ENCODE measurements at places on chromosomes 5 and 9.
A peak's percentile ranks its signal among the peaks of the same experiment; 100 is the strongest.

DNA sequence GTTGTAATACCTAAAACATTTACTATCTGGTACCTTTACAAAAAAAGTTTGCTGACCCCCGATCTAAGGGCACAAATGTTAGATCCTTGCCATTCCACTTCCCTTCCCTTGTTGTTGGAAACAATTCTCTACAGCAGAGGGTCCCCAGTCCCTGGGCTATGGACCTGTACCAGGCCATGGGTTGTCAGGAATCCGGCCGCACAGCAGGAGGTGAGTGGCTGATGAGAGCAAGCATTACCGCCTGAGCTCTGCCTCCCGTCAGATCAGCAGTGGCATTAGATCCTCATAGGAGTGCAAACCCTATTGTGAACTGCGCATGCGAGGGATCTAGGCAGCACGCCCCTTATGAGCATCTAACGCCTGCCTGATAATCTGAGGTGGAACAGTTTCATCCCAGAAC is 248.5 kb downstream of the AP3B1 start:
- no peak for DNase-seq

- DNase-seq = no peak
Observed at GRCh38 chr5:158482125-158482524, 617.6 kb downstream of the EBF1 start.

DNA sequence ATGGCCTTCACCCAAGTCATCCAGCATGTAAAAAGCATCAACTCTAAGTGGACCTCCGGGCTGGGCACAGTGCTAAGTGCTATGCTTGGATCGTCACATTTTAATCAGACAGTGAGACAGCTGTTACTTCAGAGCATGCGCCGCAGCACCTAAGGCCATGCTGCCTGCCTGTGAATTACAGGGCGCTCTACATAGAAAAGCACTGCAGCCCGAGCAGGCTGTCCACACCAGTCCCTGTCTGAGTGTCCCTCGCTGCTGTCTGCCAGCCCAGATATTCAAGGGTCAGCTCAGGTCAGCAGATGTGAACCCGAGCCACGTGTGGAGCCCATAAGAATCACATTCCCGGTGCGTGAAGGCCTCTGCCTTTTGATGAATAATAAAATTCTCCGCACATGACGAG is 37.1 kb downstream of the AK8 start:
- DNase-seq = no peak

- DNase-seq = no peak
Observed at GRCh38 chr5:177984584-177985206, 11.3 kb downstream of the PROP1 start.

DNA sequence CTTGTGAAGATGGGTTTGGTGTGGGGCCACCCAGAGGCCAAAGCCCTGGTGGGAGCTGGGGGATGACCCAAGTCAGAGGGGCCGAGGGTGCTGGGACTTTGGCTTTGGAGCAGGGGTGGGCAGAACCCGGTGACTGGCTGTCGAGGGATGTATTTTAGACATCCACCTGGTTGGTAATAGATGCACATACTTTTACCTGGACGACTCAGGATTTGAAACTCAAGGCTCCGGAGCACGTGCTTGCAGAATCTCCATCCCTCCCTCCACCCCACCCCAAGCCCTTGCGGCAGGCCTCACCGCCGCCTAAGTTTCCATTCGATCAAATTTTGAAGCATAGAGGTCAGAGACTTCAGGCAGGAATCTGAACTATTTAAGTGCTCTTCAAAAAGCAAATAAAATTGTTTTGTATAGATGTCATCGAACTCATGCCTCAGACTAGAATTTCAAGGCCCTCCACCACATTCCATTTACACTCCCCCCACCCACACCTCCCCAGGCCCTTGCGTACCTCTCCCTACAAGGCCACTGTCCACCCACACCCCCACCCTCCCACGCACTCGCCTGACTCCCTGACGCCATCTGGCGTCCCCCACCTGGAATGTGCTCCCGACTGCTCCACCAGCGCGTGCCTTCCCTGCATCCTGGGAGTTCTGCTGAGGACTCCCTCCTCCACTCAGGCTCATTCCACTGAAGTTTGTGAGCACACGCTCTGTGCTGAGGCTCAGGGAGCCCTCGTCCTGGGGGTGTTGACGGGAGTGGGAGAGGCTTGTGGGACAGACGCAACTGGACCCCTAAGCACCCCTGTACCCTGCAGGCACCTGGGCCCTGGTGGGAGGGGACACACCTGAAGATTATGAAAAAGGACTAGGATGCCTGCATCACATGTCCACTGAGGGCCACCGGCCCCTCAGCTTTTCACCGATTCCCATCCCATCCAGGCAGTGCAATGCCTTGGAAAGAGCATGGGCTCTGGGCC is 56.4 kb upstream of the RPL26L1 start:
- peak; percentile 99 for DNase-seq
